Esophagus squamous epithelium (tissue), 5 donors: ENCODE measurements at places on chromosomes 7 and 10.

DNA sequence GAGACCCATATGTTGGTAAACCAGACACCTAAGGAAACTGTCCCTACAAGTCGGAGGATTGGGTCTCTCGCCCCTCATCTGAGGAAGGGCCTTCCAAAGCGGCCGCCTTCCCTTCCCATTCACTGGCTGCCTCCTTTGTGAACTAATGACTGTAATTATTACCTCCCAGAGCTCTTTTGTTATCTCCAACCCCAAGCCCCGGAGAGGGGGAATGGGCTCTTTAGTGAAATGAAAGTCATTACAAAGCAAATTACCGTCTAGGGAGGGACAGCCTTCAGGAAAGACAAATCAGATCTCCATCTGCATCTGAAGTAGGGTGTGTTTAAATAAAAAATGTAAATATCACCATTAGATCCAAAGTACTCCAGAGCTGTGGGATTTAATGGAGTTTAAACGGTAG lies 2.6 kb upstream of the GAD2 start:
- DNase-seq: no peak

DNA sequence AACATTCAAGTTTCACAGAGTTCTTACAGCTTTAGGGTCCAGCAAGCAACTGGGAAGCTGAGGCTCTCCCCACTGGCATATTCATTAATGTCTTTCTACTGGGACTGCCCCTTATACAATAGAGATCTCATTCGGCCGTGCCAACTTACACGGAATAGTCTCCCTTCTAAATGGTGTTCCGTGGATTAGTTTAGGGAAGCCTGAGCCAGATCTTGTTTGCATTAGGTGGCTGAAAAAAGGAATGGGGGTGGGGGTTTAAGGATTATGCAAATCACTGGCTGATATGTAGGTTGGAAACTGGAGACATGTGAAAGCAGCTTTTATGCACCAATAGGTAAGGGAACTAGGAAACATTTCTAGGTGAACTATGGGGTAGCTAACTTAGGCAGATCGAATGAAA lies 218.3 kb downstream of the TRIL start:
- no peak for DNase-seq

DNA sequence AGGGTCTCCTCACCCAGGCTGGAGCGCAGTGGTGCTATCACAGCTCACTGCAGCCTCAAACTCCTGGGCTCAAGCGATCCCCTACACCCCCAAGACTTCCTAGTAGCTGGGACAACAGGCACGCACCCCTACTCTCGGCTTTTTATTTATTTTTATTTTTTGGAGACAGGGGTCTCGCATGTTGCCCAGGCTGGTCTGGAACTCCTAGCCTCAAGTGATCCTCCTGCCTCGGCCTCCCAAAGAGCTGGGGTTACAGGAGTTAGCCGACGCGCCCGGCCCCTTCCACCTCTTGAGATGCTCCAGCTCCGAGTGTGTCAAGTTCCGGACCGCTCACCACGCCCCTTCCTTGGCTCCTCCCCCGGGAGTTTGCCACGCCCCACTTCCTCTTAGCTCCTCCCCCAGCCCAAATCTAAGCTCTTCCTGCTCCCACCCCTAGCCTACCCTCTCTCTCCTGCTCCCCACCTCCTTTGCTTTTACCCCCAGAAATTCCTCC lies 6.3 kb downstream of the NAT16 start:
- DNase-seq: no peak

GRCh38 chr7:136026209-136026608 lies 49.0 kb upstream of the MTPN start:
- no peak for DNase-seq

DNA sequence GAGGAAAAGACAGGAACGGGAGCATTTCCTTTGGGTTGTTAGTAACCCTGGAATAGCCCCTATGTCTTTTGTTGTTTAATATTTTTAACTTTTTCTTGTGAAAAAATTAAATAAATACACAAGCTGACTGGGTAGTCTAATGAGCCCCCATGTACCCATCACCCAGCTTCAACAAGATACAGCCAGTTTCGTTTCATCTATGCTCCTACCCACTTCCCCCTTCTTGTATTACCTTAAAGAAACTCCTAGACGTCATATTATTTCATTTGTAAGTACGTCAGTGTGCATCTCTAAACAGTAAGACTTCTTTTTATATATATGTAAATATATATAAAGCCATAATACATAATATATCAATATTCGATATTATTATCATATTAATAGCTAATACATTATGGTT lies 42.8 kb upstream of the NUB1 start:
- DNase-seq: no peak

DNA sequence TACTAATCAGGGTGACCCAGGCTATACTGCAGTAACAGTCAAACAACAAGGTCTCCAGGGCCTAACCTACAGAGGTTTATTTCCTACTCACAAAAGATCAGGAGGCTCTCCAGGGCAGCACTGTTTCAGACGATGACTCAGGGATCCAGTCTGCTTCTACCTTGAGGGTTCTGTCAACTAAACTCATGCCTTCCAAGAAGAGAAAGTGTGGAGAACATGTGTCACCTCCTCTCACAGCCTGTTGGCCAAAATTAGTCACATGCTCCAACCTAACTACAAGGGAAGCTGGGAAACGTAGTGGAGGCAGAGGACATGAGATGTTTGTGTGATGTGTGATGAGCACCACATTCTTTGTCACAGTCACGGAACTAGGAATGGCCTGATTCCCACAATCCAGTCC lies 14.7 kb upstream of the INA start:
- no peak for DNase-seq

- no peak for DNase-seq
These were observed 7.8 kb downstream of the COG5 start for GRCh38 chr7:107555893-107556292.

- no peak for DNase-seq
These were observed 568.8 kb upstream of the PCDH15 start for GRCh38 chr10:55369670-55370420.

- DNase-seq: no peak
These were observed 142.8 kb downstream of the ADK start for GRCh38 chr10:74293686-74294371.

GRCh38 chr7:47407821-47408674 lies 173.9 kb downstream of the TNS3 start:
- no peak for DNase-seq
